ENCODE measurements at places on chromosomes 5 and 9. TPM values are rescaled to one million over a fixed set of nuclear protein-coding genes. Genes with fewer than 3 reads are reported as not detected.

GRCh38 chr5:96649251-96649662 is 12.9 kb upstream of the CAST start:
- H3K27ac ChIP-seq, result peak overlapping the region; percentile 5
- H3K4me1 ChIP-seq, result no peaks in the 10 kb centered on the region
- no peaks in the 10 kb centered on the region for H3K27me3 ChIP-seq
- no peaks in the 10 kb centered on the region for H3K36me3 ChIP-seq
- H3K4me3 ChIP-seq, result no peak overlapping the region
- no peak for DNase-seq

DNA sequence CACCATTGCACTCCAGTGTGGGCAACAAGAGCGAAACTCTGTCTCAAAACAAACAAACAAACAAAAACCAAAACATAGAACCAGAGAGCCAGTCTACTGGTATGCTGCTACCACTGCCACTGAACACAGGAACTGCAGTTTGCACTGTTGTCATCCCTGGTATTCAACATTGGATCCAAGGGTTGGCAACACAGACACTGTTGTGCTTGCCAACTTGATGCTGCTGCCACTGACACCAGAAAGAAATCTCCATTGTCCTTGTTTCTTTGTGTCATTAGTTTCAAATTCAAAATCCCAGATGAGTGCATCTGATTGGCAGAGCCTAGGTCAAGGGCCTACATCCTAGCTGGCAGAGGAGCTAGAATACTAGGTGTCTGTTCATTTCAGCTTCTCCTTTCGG is 16.2 kb downstream of the HINT1 start:
- no peaks in the 10 kb centered on the region for H3K27me3 ChIP-seq
- H3K4me3 ChIP-seq, result no peak overlapping the region
- H3K4me1 ChIP-seq, result no peaks in the 10 kb centered on the region
- H3K27ac ChIP-seq, result no peak overlapping the region
- no peak for DNase-seq

GRCh38 chr9:79574136-79574535 is 2.4 kb downstream of the TLE4 start:
- no peaks in the 10 kb centered on the region for H3K36me3 ChIP-seq
- peaks cover 20% of the 10 kb centered on the region for H3K4me1 ChIP-seq
- H3K27me3 ChIP-seq, result no peaks in the 10 kb centered on the region
- no peak for DNase-seq

GNA14 gene
- total RNA-seq, result 3.9 TPM

NEUROG1 gene
- total RNA-seq, result not detected

FOXD4 gene
- not detected for total RNA-seq

ADAMTS13 gene
- 4.4 TPM for total RNA-seq

Measured in Peyer's patch (tissue), 4 donors.